ENCODE measurements at places on chromosomes 12 and 14.
A peak's percentile ranks its signal among the peaks of the same experiment; 100 is the strongest.

GRCh38 chr14:101464310-101464983, 96.8 kb upstream of the DIO3 start:
- DNase-seq, result no peak

GRCh38 chr14:65193916-65194590, 91.7 kb upstream of the MAX start:
- DNase-seq, result no peak

- DNase-seq, result no peak
These were observed 194.0 kb upstream of the ALG10 start for GRCh38 chr12:33828326-33828725.

GRCh38 chr14:37620856-37621255, 25.4 kb downstream of the TTC6 start:
- no peak for DNase-seq

GRCh38 chr12:117674313-117674712, 294.5 kb downstream of the KSR2 start:
- DNase-seq, result no peak

GRCh38 chr14:28264306-28264705, 502.3 kb upstream of the FOXG1 start:
- DNase-seq, result no peak

GRCh38 chr12:47207340-47207717, 127.6 kb upstream of the AMIGO2 start:
- DNase-seq, result no peak

DNA sequence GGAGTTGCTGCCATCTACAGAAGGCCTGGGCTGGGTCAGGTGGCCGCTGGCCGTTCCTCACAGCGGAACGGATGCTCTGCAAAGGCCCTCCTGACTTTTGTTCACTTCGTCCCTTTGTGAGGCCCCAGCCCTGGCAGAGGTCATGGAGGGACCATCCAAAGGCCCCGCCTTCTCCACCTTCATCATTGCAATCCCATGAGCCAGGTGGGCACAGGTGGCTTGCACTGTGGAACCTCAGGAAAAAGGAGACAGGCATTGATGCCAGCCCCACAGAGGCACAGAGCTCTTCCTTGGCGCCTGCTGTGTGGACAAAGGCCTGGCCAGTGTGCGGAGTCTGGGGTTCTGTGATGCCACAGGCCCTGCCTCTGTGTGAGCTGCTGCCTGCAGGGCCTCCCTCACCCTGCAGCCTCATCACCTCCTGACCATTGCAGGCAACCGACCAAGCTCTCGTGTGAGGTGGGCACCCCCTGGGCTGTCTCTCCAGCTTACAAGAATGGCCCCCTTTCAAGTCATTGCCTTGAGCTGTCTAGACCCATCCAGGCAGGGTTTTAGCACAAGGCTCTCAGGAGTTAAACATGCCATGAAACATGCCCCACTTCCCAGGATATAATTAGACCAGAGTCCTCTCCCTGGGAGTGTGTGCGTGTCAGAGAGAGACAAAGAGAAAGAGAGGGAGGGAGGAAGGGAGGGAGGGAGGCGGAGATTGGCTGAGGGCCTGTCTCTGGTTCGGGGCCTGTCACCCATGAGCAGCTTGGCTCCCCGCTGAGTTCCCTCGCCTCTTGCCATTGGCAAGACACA, 19.3 kb downstream of the NFKBIA start:
- DNase-seq, result peak; percentile 82

GRCh38 chr12:12524128-12524527, 38.5 kb downstream of the DUSP16 start:
- no peak for DNase-seq

All from posterior cingulate gyrus (tissue), 11 donors.